Activated naive CD8-positive, alpha-beta T cell treated with anti-CD3 and anti-CD28 coated beads, Interleukin-2, amount 50 U/mL, for 16 hours (primary cell): ENCODE measurements at places on chromosomes 6 and 20.

DNA sequence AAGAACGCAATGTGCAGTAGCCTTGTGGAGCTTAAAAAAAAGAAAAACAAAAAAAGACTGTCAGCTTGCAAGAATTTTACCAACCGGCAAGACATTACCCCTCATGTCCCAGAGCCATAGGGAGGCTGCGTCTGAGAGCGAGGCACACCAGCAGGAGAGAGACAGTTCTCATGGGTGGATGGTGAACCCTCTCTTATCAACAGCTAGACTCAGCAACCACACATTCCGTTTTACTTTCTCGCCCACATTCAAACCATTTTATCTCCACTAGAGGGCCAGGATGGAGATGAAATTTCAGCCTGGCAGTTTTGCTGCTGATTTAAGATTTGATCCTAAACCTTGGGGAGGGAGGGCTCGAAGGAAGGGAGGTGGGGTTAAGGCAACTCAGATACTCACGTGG lies 247.0 kb downstream of the ATXN1 start:
- peak; percentile 3 for DNase-seq

- DNase-seq = no peak
Observed at GRCh38 chr6:159328052-159328451, 158.9 kb downstream of the FNDC1 start.

DNA sequence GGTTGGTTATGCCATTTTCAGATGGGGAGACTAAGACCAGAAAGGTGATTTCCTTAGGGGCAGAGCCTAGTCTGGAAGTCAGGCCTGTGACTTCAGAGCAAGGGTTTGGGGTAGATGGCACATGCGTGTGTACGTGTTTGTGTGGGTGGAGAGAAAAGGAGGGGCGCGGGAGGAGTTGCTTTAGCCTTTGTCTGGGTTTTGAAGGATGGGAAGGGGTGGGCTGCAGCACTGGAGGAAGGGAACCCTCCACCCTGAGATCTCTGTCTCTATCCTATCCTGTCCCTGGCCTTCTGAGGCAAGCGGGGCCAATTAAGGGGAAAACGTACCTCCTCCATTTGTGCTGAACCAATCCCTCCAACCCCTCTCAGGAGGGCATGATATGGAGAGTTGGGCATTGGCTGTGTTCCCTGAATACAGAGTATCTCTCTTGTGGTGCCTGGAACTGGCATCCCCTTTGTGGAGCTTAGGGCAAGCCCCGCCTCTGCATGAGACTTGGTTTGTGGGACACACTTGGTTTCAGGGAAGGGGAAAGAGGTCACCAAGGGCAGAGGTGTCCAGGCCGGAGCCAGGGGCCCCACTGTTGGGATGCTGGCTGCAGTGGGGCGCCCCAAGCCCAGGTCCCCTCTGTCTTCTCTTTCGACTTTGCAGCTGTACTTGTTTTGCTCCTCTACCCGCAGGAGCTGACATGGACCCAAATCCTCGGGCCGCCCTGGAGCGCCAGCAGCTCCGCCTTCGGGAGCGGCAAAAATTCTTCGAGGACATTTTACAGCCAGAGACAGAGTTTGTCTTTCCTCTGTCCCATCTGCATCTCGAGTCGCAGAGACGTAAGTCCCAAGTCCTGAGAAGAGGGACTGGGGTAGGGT lies at the start of gene DBNDD2:
Gene DBNDD2 (plus strand): TSS at position 507 of the 863 bp plus-strand sequence. CDS start 179 bp downstream, at position 686.
- DNase-seq = no peak

DNA sequence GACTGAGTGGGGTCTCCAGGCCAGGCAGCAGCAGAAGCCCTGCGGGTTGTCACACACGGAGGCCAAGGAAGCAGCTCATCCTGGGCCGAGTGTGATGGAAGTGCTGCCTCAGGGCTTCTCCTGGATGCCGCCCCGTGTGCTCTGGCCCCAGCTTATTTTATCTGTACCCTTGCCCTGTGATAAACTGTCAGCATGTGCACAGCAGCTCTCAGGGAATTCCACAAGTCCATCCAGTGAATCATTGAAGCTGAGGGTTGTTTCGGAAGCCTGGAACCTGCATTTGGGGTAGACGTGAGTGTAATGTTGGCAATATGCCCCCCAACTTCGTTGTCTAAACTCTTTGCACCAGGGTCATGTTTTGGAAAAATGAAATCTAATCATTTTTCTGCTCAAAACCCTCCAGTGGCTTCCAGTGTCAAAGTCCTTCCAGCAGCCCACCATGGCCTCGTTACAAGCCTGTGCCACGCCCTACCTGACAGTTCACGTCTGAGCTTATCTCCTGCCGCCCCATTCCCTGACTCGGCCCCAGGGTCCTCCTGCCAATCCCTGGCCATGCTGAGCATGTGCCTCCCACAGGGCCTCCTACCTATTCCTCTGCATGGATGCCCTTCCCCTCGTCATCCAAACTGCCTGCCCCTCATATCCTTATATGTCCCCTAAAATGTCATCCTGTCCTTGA lies 168.1 kb upstream of the THBS2 start:
- no peak for DNase-seq

- no peak for DNase-seq
Observed at GRCh38 chr6:83756565-83756964, 47.7 kb upstream of the SNAP91 start.

DNA sequence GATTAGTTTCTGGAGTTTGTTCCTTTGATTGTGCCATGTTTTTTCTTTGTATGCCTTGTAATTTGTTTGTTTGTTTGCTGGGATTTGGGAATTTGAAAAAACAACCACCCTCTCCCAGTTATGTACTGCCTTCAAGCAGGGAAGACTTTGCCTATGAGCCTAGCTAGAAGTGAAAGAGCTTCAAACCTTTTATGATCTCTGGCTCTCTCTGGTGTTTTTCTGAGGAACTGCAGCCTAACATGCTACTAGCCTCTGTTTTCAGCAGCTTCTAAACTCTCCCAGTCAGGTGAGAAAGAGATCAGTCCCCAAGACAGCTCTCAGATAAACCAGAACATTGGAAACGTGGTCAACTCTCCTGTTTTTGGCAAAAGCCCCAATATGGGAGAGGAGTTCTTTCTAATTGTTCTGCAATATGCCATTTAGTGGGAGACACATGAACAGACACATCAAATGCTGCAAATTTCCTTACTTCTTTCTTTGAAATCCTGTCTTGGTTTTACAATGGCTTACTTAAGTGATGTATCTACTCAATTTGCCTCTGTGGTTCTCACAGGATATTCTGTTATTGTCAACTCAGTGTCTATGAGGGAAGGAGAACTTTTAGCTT lies 58.9 kb upstream of the SERINC1 start:
- DNase-seq = peak; percentile 18

GRCh38 chr6:39260456-39260855 lies 31.2 kb upstream of the KCNK5 start:
- DNase-seq = no peak

GRCh38 chr20:21004386-21005076 lies 101.6 kb downstream of the LINC00237 start:
- DNase-seq = no peak

- DNase-seq = no peak
Observed at GRCh38 chr6:82178077-82178758, 69.3 kb downstream of the IBTK start.

DNA sequence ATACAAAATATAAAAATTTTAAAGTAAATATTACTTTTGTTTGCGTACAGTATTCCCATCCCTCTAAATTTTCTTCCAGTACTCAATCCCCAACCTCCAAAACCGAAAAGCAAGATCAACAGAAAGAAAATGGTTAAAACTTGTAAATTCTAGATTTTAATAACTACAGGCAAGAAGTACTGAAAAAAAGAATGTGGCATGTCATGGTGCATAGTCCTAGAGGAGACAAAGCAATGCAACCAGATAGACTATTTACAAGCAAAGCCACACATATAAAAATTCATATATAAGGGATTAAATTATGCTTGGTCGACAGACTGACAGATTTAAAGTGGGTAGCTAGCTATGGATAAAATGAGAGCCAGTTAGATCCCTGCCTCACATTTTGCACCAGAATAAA lies 56.5 kb upstream of the HFE start:
- DNase-seq = no peak

GRCh38 chr6:4613381-4613780 lies 162.8 kb upstream of the CDYL start:
- DNase-seq = no peak

DNA sequence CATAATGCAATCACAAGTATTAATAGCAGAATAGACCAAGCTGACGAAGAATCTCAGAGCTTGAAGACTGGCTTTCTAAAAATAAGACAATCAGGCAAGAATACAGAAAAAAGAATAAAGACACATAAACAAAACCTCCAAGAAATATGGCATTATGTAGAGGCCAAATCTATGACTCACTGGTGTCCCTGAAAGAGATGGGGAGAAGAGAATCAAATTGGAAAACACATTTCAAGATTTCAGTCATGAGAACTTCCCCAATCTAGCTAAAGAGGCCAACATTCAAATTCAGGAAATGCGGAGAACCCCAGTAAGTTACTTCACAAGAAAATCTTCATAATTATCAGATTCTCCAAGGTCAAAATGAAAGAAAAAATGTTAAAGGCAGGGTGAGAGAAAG lies 69.0 kb upstream of the PDE7B start:
- no peak for DNase-seq

GRCh38 chr20:6036213-6036612 lies 17.6 kb downstream of the LRRN4 start:
- DNase-seq = no peak

DNA sequence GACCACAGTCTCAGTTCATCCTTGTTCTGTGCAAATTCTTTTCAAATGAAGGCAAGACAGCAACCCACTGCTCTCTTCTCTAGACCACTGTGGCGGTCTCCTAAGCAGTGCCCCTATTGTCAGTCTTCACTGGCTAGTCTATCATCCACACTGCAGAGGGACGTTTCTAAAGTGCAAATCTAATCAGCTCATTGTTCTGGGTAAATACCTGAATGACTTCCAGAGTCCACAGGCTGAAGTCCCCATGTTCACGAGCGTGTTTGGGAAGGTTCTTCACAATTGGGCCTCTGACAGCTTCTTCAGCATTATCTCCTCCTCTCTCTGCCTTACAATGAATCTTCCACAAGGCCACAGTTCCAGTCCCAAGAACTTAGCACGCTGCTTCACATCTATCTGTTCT lies 73.2 kb downstream of the LAMA4 start:
- DNase-seq = no peak

DNA sequence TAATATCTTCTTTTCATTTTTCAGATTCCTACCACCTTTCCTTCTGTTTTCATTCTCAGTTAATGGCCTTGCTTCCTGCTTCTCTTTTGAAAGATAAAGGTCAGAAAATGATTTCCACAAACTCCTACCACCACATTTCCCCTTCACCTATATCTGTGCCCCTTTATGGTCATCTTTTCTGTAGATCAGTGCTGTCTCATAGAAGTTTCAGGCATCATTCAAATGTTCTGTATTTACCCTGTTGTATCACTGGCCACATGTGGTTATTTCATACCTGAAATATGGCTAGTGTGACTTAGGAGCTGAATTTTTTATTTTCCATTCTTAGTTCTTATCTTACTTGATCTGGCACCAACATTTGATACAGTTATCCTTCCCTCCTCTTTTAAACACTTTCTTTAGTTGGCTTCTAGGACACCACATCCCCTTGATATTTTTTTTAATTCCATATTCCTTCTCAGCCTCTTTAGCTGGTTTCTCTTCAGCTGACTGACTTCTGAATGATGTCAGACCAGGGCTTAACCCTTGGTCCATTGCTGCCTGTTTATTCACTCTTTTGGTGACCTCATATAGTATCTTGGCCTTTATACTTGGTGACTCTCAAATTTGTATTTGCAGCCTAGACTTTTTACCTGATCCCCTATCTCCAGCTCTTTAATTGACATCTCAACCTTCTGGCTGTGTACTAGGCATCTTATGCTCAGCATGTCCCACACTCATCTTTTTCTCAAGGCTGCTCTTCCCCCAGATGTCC lies 81.0 kb downstream of the ATRN start:
- DNase-seq = no peak

DNA sequence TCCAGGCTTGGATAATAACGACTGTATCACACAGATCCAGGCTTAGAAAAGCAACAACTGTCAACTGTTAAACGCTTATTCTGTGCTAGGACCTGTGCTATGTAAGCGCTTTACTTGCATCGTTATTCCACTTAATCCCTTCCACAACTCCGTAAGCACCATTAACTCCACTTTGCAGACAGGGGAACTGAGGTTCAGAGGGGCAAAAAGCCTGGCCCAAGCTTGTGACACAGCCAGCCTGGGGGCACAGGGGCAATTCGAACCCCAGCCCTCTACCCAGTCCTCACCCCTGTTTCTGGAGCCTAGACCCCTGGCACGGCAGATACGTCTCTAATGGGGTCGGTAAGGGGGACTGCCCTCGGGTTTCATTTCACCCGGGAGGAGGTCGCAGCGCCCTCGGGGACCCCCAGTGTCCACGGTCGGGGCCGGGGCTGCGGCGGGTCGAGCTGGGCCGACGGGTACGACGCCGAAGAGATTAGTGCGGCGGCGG lies 411 bp downstream of the DSN1 start:
- no peak for DNase-seq

- no peak for DNase-seq
Observed at GRCh38 chr20:47557218-47557617, 55.5 kb downstream of the NCOA3 start.

GRCh38 chr6:154956771-154957522 lies 38.2 kb upstream of the TIAM2 start:
- DNase-seq = no peak

- DNase-seq = peak; percentile 49
Observed at GRCh38 chr20:50478162-50478990, 31.8 kb upstream of the PTPN1 start.

DNA sequence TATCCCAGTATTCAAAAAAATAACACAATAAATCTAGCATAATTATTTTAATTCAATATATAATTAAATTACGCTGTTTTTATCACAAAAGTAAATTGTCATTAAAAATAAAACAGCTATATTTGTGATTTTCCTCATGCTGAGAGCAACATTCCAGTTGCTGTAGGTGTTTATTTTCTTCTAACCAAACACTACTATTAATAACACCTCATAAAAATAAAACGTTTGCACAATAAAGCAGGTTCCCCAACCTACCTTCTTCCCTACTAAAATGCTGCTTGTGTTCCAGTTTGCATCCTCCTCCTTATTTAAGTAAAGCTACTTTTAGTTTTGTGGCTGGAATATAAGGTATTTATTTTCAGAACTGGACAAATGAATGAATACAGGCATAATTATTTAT lies 108.2 kb upstream of the LGSN start:
- no peak for DNase-seq

DNA sequence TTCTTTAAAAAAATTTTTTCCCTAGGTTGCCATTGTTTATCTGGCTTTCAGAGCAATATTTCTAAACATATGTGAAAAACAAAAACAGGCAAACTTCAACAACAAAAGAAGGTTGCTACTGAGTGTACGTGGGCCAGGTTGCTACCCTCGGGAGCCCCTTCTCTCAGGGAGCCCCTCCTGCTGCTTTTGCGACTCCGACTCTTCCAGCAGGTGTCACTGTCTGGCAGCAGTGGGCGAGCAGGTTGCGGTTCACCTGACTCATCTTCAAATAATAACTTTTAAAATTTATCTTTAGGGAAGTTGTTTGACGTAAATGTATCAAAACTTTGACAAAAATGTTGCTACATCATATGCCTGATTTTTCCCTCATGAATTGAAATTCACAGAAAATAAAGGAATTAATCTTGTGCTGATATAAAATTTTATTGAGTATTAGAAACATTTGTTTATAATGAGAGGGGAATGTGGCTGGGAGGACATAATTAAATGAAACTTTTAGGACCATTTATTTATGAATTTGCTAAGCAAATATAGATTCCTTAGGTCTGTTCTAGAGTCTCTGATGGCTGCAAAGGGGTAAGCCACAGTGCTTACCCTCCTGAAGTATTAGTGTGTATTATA lies 138.8 kb downstream of the HIVEP1 start:
- DNase-seq = no peak
